ENCODE measurements at places on chromosomes 1 and 21.

- DNase-seq = no peak
Observed at GRCh38 chr1:40309374-40310128, 7.5 kb downstream of the COL9A2 start.

DNA sequence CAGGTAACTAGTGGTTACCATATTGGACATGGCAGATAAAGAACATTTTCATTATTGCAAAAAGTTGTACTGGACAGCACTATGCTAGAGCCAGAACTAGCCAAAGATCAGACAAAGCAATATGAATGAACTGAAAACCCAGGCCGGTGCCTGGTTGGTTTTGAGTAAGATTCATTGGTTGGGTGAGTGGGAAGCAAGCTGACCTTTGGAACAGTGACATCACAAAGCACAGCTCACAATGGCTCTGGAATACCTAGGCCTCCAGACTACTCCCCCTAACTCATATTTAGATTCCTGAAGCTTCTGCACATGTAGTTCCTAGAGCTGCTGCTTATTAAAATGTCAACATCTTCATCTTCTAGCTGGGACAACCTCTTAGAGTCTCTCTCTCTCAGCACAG lies at the start of gene TMCO2:
TSS of gene TMCO2 (plus strand) at position 283 of the 400 bp plus-strand sequence. CDS start at position 340, 57 bp downstream.
- DNase-seq = no peak

DNA sequence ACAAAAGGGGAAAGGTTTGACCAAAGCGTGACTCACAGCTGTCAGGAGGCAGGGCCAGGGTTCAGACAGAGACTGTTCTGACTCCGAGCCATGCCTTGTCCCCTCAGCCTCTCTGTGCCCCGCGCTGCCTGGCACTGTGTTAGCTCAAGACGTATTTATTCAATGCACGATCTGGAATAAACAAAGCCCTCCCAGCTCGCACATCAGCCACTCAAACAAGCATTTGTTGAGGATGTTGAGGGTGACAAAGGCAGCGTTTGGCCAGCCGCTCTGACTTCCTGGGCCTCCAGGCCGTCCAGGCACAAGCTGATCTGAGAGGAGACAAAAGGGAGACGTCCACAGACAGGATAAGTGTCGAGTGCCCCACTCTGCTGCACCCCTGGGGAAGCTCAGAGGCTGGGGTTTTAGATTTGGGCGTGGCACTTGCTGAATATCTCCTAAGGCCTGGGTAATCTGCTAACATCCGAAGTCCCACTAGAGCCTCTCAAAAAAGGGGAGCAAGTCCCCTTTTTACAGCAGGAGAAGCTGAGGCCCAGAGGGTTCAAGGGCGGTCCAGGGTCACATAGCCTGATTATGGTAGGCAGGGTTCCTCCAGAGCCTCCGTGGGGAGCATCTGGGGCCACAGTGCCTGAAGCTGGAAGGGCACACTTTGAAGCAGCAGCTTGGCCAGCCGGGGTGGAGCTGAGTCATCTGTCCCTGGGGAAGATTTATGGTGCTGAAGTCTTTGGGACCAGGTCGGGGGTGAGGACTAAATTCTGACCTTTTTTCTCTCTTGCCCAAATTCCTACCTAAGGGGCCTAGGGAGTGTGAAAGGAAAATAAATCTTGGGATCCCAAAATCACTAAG lies 95.9 kb downstream of the SPSB1 start:
- no peak for DNase-seq

DNA sequence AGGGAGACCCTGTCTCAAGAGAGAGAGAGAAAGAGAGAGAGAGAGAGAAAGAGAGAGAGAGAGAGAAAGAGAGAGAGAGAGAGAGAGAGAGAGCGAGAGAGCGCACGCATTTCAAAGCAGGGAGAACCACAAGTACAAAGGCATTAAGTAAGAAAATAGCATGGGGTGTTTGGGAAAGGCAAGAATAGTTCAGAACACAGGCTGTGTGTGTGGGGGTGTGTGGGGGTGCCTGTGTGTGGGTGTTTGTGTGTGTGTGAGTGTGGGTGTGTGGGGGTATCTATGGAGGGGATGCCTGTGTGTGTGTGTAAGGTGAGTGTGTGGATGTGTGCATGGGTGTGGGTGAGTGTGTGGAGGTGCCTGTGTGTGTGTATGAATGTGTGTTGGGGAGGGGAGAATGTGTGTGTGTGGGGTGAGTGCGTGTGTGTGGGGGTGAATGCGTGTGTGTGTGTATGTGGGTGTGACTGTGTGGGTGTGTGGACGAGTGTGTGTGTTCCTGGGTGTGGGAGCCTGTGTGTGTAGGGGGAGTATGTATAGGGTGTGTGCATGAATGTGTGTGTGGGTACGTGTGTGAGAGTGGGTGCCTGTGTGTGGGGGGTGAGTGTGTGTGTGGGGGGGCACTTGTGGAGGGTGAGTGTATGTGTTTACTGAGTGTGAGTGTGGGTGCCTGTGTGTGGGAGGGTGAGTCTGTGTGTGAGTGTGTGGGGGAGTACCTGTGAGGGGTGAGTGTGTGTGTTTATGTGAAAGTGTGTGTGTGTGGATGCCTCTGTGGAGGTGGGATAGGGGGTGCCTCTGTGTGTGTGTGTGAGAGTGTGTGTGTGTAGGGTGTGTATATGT lies 19.1 kb upstream of the HDAC1 start:
- no peak for DNase-seq

DNA sequence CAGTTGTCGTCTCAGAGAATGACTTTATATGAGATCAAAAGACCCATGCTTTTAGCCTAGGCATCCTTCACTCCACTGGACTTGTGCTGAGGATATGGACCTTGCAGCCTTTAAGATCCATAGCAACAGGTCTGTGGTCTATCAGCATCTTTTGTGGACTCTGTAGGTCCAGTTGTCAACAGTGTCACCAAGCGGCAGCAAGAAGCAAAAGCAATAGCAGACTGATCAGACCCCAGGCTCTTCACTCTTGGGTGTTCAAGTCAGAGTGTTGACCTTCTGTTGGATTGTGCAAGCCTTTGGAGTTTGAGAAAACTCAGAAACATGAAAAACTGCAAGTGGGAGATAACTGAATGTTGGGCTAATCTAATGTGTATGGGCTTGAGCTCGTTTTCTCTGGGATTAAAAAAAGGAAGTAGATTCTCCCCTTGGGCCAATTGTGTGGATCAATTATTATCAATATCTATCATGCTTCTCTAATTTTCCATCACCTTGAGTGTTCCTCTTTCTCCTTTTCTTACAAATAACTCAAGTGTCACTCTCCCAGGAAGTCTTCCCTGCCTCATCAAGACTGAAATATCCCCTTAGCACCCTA lies 144.2 kb downstream of the LYPLAL1 start:
- no peak for DNase-seq

GRCh38 chr1:9410737-9411297 lies 118.1 kb downstream of the SPSB1 start:
- no peak for DNase-seq

- DNase-seq = no peak
Observed at GRCh38 chr1:175221557-175222175, 29.1 kb upstream of the KIAA0040 start.

- DNase-seq = no peak
Observed at GRCh38 chr1:81700728-81701470, 99.8 kb upstream of the ADGRL2 start.

- peak; percentile 7 for DNase-seq
Observed at GRCh38 chr21:41121785-41122415, 46.1 kb upstream of the BACE2 start.

DNA sequence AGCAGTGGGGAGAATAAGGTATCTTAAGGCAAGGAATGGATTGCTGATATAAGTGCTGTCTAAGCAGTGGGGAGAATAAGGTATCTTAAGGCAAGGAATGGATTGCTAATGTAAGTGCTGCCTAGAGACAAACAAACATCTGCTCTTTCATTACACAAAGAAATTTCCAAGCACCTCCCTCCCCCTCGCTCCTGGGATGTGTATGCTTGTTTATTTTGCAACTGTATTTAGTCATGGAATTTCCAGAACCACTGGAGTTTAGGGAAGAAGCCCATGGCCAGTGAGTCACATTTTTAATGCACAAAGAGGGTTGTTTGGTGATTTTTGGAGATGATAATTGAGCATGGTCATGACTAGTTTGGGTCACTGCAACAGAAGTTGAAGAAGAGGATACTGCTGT lies 21.5 kb downstream of the PDPN start:
- no peak for DNase-seq

DNA sequence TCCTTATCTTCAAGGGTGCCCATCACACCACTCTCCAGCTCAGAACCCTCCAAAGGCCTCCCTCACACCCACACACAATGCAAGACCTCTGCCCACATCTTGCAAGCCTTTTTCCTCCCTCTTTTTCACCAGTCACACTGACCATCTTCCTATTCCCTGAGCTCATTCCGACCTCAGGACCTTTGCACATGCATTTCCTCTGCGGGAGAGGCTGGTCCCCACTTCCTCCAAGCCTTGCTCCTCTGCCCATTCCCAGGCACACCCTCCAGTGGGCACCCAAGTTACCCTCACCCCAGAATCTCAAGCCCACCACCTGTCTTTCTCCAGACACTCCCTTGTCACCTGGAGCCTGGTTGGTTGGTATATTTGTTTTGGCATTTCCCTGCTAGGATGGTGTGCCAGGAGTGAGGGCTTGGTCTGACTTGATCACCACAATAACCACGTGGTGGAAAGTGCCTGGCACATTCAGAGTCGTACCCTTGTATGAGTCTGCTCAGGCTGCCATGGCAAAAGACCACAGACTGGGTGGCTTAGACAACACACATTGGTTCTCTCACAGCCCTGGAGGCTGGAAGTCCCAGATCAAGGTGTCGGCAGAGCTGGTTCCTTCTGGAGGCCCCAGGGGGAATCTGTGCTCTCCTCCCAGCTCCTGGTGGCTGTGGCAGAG lies 13.2 kb downstream of the MX2 start:
- no peak for DNase-seq

GRCh38 chr1:216054600-216054999 lies 368.6 kb downstream of the USH2A start:
- no peak for DNase-seq

DNA sequence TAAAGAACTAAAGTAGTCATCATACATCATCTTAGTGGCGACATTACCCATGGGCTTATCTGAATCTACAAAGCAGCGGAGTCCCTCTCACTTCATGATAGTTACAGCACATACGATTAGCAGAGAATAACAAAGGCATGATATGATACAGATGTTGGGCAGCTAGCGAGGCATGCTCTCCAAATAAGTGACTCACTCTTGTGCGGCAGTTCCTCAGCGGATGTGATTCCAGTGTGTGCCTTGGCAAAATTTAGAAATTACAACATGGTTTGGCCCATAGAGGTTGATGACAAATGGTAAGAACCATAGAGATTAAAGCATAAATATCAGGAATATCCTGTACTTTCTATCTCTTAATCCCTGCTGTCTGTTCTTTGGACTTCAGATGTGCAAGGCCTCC lies 48.1 kb upstream of the PAXBP1 start:
- DNase-seq = no peak

- DNase-seq = no peak
Observed at GRCh38 chr21:27505516-27505915, 538.6 kb upstream of the ADAMTS5 start.

- no peak for DNase-seq
Observed at GRCh38 chr1:1842360-1843146, 48.3 kb downstream of the GNB1 start.

- no peak for DNase-seq
Observed at GRCh38 chr1:224080115-224080774, 33.7 kb upstream of the FBXO28 start.

DNA sequence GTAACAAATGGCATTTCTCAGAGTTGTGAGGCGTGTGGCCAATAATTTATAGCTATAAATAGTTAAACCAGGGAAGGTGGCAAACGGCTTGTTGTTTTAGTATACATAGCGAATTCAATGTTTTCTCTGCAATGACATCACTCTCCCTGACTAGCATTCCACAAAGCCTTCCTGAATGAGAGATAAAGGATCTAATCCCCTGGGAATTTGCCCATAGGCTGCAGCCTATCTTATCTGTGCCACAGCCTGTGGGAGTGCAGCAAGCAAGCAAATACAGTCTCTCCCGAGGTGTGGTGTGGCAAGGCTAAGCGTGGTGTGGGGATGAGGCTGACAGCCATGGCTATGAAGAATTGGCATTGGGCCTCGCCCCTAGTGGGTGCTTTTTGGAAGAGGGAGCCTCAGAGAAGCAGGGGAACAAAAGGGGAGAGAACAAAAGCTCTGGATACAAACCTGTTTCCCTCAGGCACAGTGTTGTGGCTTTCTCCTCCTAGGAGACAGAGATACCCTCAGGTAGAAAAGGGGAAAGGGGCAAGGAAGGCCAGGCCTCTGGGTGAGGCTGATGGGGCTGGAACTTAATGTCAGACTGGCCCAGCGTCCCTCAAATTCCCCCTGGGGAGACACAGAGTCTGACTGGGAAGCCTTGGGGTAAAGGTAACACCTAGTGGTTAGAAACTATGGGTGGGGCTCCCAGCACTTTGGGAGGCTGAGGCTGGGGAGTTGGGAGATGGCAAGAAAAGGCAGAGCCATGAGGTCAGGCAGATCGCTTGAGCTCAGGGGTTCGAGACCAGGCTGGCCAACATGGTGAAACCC lies 8.9 kb downstream of the TAGLN2 start:
- no peak for DNase-seq

GRCh38 chr1:113403065-113403464 lies 12.8 kb downstream of the MAGI3 start:
- no peak for DNase-seq

DNA sequence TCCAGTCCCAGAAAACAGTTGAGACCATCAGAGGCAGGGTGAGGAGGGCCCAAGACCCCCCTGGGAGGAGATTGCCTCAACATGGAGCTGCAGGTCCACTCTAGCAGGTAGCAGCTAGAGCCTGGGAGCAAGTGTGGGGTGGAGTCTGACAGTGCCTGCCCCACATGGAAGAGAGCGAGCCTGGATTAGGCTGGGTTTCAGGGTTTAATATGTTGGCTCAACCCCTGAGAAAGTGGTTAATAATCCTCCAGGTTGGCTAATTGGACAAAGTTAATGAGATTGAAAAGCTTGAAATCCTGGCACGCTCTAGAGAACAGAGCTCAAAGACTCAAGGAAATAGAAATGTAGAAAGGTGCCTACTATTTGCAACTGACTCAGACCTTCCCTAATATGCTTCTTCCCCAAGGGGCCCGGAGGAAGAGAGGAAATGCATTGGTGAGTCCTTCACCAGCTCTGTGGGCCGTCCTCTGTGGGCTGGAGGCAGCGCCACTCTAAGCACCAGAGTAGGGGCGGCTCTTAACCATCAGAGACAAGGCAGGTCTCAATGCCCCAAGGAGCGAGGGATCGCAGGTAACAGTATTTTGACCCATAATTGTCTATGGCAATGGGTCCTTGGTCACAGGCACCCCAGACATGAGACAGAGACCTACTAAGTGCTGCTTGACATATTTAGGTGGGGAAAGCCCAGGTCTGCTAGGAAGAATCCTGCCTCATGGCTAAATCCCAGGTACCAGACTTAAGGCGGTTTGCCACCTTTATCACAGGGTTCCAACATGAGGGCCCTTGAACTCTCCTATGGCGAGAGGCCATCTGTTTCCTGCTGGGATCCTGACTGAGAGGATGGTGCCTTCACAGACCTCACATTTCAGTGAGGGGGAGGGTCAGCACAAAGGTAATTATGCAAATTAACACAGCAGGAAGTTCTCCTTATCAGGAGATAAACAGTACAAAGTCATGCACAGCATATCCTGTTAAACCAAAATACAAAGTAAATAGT lies 33.8 kb downstream of the RSPH1 start:
- no peak for DNase-seq

Data from activated gamma-delta T cell treated with anti-CD3 and anti-CD28 coated beads, Interleukin-2, amount 50 U/mL, for 16 hours (primary cell).